Anterior cingulate cortex (tissue), 58 donors: ENCODE measurements at places on chromosomes 1 and 21.

- DNase-seq, result no peak
Observed at GRCh38 chr1:223016381-223016780, 126.7 kb downstream of the TLR5 start.

DNA sequence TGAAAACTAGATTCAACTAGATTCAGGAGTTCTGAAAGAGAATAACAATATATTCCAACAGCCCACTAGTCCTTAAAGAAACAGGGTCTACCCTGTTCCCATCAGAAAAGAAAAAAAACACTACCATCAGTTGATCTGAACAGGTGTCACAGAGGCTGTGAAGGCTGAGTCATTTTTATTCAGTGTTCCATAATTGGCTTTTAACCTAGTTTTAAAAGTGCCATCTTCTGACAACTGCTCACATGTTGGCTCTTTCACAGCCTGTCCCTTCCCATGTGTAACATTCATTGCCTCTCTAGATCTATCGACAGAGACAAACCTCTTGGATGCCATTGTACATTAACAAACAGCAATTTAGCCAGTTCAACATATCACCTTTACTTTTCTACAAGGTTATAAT is 243.7 kb downstream of the TBX15 start:
- DNase-seq, result no peak

DNA sequence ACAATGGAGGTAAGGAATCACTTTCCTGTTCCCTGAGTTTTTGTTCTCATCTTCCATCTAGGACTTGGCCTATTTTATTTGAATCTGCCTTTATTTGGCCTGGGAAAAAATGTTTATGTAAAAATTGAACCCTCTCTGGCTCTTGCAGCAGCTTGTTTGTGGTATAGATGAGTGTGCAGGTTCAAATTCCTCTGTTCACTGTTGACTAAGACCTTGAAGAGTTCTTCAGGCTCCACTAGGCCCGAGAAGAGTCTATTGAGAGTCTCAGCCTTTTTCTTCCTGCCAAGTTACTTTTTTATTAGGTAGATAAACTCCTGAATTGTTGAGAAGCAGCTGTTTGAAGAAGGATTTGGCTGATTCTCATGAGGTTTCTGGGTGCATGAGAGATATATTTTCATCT is 248.8 kb upstream of the ADGRL2 start:
- DNase-seq, result no peak

- DNase-seq, result no peak
Observed at GRCh38 chr21:41254090-41254700, 62.4 kb upstream of the FAM3B start.

- DNase-seq, result peak; percentile 71
Observed at GRCh38 chr21:33924079-33924765, 8.6 kb upstream of the ATP5PO start.

- no peak for DNase-seq
Observed at GRCh38 chr1:95650631-95651030, 416.6 kb downstream of the RWDD3 start.

- no peak for DNase-seq
Observed at GRCh38 chr1:94636624-94637023, 95.1 kb upstream of the F3 start.

DNA sequence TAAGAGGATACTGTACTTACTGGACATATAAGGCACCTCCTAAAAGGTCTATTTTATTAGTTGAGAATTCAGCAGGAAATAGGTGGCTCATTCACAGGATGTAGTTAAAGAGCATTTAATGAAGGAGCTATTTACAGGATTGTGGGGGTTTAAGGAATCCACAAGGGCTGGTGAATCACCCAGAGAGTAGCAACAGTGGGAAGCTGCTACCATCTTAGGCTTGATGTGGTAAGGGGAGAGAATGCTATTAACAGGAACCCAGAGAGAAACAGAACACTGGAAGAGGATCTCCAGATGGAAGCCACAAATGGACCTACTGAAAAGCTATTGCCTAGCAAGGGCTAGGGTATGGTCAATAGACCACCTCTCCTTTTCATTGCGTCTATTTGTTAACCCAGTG is 52.0 kb upstream of the COL11A1 start:
- no peak for DNase-seq

GRCh38 chr1:173861731-173862145 is 6.1 kb downstream of the GAS5 start:
- no peak for DNase-seq
